ENCODE measurements at places on chromosomes 7 and 10.

GRCh38 chr10:81157681-81158080 is 620.0 kb downstream of the SH2D4B start:
- no peak for DNase-seq

- DNase-seq = no peak
These were observed 43.0 kb downstream of the PLCE1 start for GRCh38 chr10:94036766-94037033.

DNA sequence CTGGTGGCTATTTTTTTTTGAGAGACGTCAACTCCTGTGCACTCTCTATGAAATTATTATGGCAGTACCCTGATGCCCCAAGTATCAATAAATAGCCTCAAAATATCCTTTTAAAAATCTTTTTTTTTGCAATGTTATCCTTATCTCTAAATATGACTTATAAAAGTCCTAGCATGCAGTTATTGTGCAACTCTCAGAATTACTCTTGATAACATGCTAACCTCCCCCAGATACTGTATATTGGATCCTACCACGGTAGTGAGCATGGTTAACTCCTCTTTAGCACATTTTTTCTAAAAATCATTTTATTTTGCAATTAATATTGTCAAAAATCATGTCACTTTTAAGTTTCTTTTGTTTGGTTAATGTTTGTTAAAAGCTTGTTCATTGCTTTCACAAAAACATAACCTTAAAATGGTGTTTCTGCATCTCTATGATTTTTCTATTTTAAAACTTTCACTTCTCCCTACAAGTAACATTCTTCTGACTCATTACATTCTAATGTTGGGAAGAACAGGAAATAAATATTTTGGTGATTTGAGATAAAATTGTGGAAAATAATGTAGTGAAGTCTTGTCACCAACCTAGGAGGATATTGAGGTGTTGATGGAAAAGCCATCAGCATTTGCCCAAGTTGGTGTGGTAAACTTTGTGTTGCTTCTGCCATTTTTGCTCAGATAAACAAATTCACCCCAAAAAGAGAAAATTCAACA is 42.1 kb upstream of the ADRA2A start:
- DNase-seq = no peak

DNA sequence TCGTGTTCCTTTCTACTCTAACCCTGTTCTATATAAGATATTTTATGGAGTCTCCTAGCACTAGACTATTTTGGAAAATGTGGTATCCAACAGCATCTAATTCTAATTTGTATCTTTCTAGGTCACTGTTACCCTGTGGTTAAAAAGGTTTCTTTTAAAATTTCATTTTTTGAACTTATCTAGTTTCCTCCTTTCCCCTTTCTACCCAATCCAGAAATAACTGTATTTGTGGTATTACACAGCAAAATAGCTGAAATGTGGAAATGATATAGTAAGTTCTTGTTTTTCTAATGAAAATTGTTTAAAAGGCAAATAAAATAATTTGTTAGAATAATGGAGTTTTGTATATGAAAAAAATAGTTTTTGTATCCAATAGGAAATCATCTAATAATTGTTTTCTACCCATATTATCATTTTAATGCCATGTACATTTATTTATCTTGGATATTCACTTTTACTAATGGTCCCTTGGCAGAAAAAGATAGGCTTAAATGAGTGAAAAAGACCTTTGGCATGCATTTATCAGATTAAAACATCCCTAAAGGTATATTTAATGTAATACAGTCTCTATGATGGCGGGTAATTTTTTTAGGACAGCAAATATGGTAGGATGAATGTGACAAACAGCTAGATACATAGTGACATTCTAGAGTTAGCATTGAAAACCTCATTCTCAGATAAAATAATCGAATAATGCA is 175.5 kb upstream of the PLXDC2 start:
- DNase-seq = no peak

GRCh38 chr7:21945454-21946221 is at the start of gene CDCA7L:
Gene CDCA7L (minus strand): TSS chr7:21945899. CDS start chr7:21945804, 95 bp downstream.
- peak; percentile 93 for DNase-seq
